GM12865 (cell line): ENCODE measurements at places on chromosomes 16 and 17.

- no peak for DNase-seq
Observed at GRCh38 chr17:28533091-28533807, 19.2 kb downstream of the UNC119 start.

GRCh38 chr17:8793649-8794048, 5.5 kb downstream of the MFSD6L start:
- no peak for DNase-seq

DNA sequence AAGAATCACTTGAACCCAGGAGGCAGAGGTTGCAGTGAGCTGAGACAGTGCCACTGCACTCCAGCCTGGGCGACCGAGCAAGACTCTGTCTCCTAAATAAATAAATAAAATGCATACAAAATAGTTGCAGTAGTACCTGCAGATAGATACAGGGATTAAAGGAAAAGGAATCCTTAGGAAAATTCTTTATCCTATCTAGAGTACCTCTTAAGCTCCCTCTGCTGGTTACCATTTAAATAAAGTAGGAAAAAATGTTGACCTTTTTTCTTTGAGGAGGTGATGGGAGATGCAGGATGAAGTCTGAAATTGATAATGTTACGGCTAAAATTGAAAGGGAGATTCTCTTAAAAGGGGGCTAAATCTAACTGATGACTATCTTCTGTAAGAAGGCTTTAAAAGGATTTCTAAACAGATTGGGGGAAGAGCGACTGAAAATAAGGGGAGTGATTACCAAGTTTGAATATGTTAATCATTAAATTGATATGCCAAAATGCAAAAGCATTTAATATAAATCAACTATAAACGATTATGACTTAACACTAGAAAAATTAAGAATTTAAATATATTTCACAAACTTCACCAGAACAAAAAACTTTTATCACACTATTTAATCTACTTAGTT, 29.4 kb downstream of the C16orf87 start:
- DNase-seq = no peak

- DNase-seq = no peak
Observed at GRCh38 chr16:55500530-55501011, 8.3 kb upstream of the LPCAT2 start.
